Stimulated activated CD8-positive, alpha-beta memory T cell treated with anti-CD3 and anti-CD28 coated beads, Interleukin-4, amount 100 ng/mL, for 24 hours (primary cell): ENCODE measurements at places on chromosomes 13 and 19.

- DNase-seq, result no peak
Measured at GRCh38 chr19:39372047-39372802, 18.7 kb downstream of the PAF1 start.

DNA sequence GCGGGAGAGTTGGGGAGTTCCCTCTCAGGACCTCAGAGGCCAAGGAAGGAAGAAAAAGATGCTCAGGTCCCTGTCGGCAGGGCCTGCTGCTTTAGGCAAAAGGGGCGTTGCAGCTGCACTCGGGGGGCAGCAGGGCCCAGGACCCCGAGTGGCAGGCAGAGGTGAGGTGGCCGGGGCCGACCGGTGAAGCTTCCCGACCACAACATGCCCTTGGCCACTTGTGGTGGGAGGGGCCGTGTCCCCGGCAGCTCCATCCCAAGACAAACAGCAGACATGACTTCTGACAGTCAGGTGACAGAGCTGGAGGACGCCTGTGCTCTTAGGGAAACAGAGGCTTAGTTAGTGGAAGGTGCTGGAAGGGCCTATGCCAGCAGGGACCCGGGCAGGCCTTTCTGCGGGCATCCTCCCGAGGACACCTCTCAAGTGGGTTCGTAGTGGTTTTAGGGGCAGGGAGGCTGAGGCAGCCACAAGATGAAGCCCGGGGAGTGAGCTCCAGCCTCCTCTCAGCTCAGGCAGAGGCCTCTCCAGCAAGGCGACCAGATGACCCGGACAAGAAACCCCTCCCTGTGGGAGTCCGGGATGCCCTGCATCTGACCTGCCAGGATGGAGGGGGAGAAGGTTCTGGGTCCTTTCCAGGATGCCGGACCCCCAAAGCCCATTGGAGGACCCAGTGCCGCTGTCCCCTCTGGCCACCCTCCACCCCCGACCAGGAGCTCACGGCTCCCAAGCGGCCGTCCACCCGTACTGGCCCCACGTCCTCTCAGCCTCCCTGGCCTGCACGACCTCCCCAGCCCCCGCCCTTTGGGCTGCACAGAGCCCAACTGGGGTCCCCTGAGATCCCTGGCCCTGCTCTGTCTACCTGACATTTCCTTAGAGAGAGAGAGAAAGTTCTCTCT, 24.2 kb downstream of the BTBD2 start:
- no peak for DNase-seq

DNA sequence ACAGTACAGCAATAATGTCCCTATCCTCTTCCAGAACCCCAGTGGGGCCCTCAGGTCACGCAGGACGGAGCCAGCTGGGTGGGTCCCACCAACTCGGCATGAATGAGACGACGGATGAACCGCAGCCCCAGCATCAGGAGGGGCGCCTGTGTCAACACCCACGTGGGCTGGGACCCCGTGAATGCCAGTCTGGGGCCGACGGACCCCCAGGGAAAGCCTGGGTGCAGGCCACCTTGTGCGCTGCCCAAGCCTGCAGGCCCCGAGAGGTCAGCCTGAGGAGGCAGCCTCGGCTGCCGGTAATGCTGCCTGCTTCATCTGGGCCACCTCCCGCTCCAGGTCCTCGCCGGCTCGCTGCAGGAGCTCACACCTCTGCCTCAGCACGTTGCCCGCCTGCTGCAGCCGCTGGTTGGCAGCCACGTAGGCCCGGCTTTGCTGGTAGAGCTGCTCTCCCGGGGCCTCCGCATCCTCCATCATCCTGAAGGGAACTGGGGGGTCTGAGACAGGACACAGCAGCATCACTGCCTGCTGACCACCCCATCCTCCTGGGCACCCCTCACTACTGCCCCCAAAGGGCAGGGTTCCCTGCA, 4.2 kb downstream of the C19orf25 start:
- DNase-seq, result no peak

- no peak for DNase-seq
Measured at GRCh38 chr13:61648547-61648946, 232.9 kb upstream of the PCDH20 start.

GRCh38 chr13:98470920-98471319, 106.0 kb downstream of the STK24 start:
- no peak for DNase-seq

GRCh38 chr19:52453324-52454094, at the start of gene ZNF578:
TSS of gene ZNF578 (plus strand) at chr19:52453553. CDS start at chr19:52501846, 48,293 bp downstream.
- DNase-seq, result peak; percentile 55

DNA sequence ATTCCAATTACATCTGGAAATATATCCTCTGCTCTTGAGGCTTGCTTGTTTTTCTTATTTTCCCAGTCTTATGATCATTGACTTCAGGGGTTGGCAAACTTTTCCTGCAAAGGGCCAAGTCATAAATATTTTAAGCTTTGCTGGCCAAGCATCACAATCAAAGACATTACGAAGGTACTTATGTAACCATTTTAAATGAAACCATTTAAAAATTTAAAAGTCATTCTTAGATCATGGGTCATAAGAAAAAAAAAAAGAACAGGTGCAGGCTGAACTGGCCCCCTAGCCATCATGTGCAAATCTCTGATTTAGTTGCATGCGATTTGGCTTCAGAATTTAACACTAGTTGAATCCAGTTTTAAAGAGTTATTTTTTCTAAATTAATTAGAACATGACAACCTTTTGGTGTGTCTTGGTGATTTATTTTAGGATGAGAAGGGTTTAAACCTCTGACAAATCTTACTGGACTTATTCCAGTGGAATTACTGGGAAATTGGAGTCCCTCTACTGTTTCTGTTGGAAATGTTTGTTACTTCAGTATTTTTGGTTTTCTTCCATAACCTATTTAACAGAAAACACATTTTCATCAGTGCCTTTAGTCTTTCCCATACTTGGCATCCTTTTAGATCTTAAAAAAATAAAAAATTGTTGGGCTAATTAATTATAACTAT, 148.1 kb downstream of the NHLRC3 start:
- DNase-seq, result no peak

GRCh38 chr13:97986835-97987234, 33.4 kb downstream of the IPO5 start:
- no peak for DNase-seq

GRCh38 chr13:80297094-80297493, 43.8 kb downstream of the SPRY2 start:
- DNase-seq, result no peak

- peak; percentile 50 for DNase-seq
Measured at GRCh38 chr19:737591-738093, 13.3 kb upstream of the MISP start.

DNA sequence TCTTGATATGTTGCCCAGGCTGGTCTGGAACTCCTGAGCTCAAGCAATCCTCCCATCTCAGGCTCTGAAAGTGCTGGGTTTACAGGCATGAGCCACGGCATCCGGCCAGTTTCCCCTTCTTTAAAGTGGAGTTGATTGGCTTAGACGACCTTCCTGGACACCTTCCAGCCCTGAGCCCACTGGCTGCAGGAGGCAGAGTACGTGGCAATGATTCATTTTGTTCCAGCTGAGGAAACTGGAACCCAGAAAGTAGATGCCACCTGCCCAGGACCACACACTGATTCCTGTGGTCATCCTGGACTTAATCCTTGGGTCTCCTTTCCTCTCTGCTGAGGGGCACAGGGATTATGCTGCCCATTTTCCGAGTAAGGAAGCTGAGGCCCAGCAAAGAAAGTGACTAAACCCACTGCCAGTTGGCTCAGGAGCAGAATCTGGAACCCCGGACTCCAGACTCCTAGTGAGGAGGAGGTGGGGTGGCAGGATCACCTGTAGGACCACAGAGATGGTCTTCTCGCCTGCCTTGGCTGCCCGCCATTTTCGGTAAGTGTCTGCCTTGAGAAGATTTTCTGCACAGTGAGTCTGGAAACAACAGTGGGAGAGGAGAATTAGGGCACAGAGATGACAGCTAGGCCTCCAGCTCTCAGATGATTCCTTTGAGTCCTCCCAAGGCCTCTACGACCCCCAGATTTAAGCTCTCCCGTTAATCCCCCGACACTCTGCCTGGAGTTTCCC, 737 bp downstream of the XRCC1 start:
- no peak for DNase-seq

GRCh38 chr13:29664591-29664990, 69.1 kb upstream of the SLC7A1 start:
- no peak for DNase-seq

DNA sequence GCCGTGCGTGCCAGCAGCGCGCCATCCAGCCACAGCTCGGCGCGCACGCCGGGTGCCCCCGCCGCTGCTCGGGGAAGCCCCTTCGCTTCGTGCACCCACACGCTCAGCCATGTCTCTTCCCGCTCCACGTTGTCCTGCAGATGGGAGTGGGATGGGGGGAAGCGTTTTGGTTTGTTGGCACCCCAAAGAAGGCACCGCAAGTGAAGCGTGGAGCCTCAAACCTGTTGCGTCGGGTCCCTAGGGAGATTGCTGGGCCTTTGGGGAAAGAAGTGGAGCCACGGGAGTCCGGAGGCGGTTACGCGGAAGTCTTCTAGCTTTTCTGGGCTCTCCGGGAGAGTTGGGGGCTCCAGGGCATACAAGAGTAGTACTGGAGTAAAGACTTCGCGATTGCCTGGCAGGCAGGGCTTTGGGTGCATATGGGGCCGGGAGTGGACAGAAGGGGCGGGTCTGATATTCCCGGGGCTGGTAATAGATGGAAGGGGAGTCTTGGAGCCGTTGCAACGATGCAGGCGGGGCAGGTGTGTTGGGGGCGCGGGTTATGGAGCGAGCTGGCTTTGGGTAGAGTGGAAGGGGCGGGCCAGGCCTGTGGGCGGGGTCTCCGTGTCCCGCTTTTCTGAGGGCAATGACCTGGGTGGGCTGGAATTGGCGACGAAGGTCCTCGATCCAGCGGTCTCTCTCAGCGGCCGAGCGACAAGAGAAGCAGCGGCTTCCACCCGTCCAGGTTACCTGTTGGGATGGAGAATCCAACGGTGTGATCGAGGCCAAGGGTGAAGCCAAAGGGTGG, 6.5 kb downstream of the RASAL3 start:
- DNase-seq, result no peak

GRCh38 chr13:78609464-78610205, 6.3 kb upstream of the POU4F1 start:
- DNase-seq, result no peak

GRCh38 chr19:13064092-13064489, 38.6 kb downstream of the LYL1 start:
- no peak for DNase-seq

DNA sequence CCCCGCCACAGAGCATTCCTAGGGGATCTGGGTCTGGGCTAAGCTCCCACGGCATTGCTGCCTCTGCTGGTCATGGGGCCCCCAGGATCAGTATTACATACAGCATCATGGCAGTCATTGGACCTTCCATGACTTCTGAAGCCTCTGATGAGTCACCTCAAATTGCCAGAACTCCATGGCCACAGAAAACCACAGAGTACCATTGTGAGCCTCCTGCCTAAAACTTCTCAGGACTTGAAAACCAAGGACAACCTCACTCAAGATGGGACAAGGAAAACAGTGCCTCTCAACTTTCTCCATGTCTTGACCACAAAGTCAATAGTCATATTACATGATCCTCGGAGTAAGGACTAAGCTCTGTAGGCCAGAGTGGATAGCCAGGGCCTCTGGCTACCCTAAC, 306.0 kb downstream of the GPC5 start:
- no peak for DNase-seq

DNA sequence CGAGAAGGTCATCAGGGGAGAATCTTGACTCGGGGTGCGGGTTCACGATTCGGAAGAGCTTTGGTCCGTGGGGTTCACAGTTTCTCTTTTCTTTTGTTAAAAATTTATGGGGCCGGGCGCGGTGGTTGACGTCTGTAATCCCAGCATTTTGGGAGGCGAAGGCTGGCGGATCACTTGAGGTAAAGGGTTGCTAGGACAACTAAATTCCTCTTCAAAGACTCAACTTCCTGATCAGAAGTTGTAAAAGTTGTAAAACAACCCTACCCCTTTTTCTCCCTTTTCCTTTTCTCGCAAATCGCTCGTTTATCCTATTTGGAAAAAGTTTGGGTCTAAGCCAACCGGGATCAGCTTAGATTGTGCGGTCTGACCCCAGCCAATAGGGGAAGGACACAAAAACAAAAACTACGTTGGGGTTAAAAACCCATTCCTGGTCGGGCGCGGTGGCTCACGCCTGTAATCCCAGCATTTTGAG, 673 bp downstream of the ZNF486 start:
- DNase-seq, result no peak

- peak; percentile 24 for DNase-seq
Measured at GRCh38 chr19:45767881-45768654, 984 bp downstream of the SIX5 start.

- no peak for DNase-seq
Measured at GRCh38 chr13:32989290-32989667, 26.9 kb upstream of the KL start.

DNA sequence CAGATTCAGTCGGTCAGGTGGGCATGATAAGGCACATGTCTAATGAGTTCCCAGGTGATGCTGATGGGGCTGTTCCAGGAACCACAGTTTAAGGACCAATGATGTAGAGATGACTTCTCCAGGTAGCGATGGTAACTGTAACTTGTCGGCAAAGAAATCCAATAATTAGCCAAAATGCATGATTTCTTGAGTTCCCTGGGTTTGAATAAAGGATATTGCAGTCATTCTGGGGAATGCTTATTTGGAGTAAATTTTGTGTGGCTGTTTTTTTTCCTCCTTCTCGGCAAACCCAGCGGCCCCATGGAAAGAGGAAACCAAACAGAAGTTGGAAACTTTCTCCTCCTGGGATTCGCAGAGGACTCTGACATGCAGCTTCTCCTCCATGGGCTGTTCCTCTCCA, at the start of gene OR7C2:
Gene OR7C2, plus strand, starts transcription at position 301 of the 400 bp plus-strand sequence. Its CDS starts 0 bp downstream, at position 301.
- DNase-seq, result no peak

- DNase-seq, result no peak
Measured at GRCh38 chr19:58356766-58357480, 3.6 kb upstream of the A1BG start.

DNA sequence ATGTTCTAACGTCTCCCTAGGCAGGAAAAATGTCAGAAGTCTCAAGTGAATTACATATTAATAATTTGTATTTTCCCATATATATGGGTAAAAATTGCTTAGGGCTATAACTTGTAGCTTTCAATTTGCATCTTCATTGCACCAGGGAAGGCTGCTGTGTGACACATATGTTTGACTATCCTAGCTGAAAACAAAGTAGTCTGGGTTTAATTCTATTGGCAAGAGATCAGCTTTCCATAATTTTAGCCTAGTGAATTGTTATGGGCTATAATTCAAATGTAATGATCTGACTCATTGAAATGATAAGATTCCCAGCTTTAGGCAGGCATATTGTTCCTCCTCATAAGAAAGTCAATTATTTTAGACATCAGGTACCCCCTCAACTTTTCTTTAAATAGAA, 553.1 kb downstream of the DCT start:
- DNase-seq, result no peak

DNA sequence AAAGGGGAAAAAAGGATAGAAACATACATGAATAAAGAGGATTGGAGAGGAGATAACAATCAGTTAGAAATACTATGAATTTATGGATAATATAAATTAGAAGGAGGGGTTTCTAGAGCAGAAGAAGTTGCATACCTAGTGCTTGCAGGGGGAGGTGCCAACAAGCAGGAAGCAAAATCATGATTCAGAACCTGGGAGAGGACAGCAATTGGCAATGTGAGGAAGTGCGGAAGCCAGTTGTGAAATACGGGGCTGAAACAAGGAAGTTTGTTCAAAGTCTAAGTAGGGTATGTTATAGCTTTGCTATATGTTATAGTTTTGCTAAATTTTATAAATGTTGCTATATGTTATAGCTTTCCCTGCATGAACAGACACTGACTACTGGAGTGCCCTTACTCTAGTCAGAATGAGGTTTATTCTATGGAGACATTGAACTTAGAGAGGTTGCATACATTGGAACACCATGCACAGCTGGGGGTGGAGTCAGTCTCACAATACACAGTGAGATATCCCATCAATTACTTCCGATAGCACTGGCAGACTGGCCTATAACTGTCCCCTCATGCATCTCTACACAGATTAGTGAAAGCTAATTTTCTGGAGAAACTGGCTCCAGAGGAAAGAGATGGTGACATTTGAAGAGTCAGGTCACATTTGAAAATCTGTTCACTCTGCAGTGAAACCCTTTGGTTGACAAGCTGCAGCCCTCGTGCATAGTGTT, 92.1 kb downstream of the GPC6 start:
- no peak for DNase-seq
